ENCODE measurements at places on chromosomes 12 and 14.

DNA sequence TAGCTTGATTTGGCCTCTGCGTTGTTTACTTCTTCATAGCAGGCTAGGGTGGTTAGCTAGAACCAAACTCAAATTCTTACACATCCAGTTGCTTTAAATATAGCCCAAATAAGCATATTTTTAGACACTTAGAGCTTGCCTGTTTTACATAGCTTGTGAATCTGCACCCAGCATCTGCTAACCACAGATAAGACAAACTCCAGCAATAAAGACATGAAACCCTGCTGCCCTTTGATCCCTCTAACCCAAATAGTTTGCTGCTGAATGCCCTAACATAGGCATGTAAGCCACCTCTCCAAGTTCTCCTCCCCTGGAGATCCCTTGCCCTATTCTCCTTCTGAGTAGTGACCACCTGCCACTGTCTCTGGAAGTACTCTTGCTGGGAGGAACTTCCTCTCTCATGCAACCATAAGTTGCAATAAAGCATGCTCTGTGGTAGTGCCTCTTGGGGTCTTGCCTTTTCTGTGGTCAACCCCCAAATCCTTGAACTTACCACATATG, 185.6 kb downstream of the TMEM117 start:
- no peak for DNase-seq

DNA sequence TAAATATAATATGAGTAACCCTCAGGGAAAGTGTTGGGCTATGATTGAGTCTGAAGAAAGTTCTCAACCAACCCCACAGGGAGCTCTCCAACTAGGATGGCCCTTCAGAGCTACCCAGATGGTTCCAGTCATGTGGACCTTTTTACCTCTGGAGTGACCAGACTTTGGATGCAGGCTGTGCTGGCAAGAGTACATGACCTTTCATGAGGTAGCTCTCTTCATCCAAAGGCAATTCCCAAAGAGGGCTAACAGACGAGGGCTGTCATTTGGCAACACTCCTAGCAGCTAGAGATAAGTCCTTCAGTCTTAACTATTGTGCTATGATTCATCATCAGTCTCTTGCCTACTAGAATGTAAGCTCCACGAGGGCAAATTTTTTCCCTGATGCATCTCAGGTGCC, 75.4 kb downstream of the DUSP6 start:
- DNase-seq: no peak

DNA sequence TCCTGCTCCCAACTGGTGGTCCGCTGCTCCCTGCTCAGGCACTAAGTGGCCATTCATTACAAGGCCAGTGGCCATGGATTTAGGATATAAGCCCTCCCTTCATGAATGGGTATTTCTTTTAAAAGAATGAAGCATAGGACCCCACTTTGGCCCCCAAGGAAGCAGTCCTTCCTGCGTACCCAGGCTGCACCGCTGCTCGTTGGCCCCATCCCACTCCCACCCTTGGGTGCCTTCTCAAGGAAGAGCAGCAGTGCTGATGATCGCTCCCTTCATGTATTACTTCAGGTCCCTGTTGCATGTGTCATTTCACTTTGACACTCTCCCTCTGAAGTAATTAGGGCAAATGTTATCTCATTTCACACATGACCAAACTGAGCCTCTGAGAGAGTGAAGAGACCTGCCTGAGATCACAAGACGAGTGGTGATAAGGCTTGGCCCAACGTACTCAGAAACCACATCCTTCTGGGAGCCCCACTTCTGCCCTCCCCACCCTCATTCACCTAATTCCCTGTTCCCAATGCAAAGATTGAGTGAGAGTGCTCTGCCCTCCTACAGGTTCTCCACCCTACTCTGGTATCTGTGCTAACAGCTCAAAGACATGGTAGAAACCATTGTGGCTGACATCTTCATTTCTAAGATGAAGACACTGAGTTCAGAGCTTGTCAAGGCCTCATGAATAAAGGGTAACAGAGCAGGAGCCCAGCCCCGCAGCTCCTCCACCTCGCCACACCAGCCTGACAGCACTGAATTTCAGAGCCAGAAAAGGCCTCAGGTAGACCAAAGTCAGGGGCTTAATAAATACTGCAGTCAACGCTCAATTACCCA, 10.3 kb upstream of the KRT2 start:
- DNase-seq: no peak

GRCh38 chr14:90512329-90512991, 115.6 kb downstream of the CALM1 start:
- DNase-seq: no peak

DNA sequence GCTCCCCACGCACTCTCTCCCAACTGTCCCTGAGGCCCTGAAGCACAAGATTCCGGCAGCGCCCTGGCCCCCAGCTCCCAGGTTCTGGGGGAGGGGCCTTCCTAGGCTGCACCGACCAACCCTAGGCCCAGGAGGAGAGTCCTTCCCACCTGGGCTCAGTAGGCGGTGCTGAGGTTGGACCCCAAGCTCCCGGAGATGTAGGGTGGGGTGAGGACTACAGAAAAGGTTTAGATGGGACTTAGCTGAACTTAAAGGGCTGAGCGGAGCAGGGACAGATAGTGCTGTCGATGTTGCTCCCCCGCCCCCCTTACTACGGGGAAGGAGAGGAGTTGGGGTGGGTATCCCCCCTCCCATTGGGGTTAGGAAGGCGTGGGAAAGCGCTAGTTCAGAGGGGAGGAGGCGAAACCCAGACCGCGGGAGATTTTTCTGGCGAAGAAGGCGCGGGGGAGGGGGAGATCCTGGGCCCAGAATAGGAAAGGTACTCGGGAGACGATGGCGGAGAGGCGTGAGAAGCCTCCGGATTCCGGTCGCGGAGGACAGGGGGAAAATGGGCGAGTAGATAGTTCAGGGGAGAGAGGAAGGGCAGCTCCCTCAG, 4.2 kb upstream of the BAZ2A start:
- no peak for DNase-seq

DNA sequence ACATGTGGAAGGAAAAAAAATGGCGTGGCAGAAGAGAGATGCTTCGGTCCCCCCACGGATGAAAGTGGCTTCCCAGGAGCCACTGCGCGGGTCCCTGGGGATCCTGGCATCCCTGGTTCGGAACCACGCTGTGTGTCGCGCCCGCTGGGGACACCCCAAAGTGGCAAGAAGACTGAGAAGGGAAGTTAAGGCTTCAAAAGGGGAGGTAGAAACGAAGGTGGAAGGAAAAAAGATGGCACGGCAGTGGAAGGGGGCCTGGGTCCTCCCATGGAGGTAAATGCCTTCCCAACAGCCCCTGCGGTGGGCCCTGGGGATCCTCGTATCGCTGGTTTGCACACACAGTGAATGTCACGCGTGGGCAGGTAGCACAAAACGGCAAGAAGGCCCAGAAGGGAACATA, 281.7 kb downstream of the ALG10 start:
- DNase-seq: no peak

All from NCI-H1694 (cell line).